Stimulated activated CD4-positive, alpha-beta T cell treated with anti-CD3 and anti-CD28 coated beads, TNF-alpha, amount 100 ng/mL, for 4 hours (primary cell): ENCODE measurements at places on chromosomes 7 and 10.
A peak's percentile ranks its signal among the peaks of the same experiment; 100 is the strongest.

- DNase-seq, result no peak
Observed at GRCh38 chr7:54946764-54947163, 72.1 kb upstream of the EGFR start.

GRCh38 chr10:63496561-63496960 is 24.6 kb upstream of the REEP3 start:
- DNase-seq, result no peak

- peak; percentile 40 for DNase-seq
Observed at GRCh38 chr10:6269953-6270867, 67.5 kb downstream of the PFKFB3 start.

DNA sequence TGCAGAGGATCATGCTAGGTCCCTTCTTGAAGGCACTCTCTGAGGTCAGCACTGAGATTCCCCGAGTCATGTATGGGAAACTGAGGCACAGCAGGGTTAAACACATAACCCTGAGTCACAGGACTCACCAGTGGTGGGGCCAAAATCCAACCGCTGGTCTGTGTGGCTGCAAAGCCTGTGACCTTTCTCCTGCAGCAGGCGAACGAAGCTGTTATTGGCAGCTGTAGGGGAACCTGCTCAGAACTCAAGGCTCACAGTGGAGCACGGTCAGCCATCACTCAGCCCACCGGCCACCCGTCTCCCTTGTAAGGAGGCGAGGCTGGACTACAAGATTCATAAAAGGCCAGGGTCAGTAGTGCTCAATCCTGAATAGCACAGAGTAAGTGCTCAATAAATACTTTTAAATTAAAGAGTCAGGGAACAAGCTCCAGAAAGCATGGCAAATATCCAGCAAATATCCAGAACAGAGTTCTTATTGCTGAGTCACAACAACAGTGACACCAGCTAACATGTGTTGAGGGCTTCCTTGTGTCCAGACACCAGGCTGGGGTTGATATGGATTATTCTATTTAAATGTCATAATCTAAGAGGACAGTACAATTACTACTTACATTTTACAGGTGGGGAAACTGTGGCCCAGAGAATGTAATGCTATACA is 34.9 kb downstream of the CHST15 start:
- DNase-seq, result no peak

GRCh38 chr10:118844731-118845521 is 90.2 kb upstream of the CACUL1 start:
- no peak for DNase-seq

DNA sequence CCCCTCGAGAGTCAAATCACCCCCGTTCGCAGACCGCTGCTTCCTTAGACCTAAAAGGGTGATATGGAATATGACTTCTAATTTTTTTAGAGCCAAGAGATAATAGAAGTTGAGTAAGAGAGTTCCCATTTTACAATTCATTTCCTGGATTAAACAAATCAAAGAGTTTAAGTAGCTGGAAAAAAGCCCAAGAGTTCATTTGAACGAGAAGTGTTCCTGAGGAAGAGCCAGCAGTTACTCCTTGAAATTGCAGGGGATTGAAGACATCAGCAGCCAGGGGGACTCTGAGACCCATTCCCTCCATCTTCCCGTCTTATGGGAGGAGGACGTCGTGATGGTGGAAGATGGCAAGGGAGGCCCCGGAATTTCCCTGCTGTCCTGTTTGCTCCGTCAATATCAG is 277.0 kb downstream of the WDR11 start:
- no peak for DNase-seq
